ENCODE measurements at places on chromosomes 5 and 9.

GRCh38 chr9:134475011-134475790 lies 148.9 kb downstream of the RXRA start:
- no peak for DNase-seq

- DNase-seq = no peak
Measured at GRCh38 chr5:149537374-149537975, 13.8 kb downstream of the CSNK1A1 start.

DNA sequence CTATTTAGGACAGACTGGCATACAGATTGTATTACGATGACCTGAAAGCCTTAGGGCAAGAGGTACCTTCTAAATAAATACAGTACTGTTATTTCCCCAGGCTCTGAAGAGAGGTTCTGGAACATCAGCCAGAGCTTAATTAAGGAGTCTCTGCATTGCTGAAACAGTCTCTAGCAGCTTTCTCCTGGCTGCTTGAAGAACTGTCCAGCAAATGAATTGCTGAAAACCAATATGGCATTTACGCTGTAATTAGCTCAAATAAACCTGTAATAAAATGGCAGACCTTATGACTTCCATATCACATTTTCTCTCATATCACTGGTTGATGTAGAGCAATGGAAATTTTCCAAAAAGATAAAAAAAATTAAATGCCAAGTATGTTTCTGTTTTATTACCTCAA lies 636.3 kb downstream of the GABRG2 start:
- no peak for DNase-seq

- no peak for DNase-seq
Measured at GRCh38 chr9:18910435-18910834, 122.6 kb downstream of the SAXO1 start.

GRCh38 chr5:175752826-175753535 lies 95.1 kb downstream of the HRH2 start:
- DNase-seq = no peak

- DNase-seq = no peak
Measured at GRCh38 chr9:104386013-104386412, 118.0 kb upstream of the OR13F1 start.
